ENCODE measurements at places on chromosomes 3 and 15. TPM values are rescaled to one million over a fixed set of nuclear protein-coding genes. Genes with fewer than 3 reads are reported as not detected.

The FBXO22 gene
- 20.4 TPM for total RNA-seq

The CHCHD4 gene
- 12.6 TPM for total RNA-seq

The KNG1 gene
- not detected for total RNA-seq

The HEG1 gene
- 157 TPM for total RNA-seq

The SUSD5 gene
- total RNA-seq, result 1.9 TPM

The SMCO1 gene
- not detected for total RNA-seq

The ESYT3 gene
- 40.3 TPM for total RNA-seq

- DNase-seq, result no peak
Measured at GRCh38 chr15:34722439-34722836, 32.4 kb downstream of the GJD2 start.

DNA sequence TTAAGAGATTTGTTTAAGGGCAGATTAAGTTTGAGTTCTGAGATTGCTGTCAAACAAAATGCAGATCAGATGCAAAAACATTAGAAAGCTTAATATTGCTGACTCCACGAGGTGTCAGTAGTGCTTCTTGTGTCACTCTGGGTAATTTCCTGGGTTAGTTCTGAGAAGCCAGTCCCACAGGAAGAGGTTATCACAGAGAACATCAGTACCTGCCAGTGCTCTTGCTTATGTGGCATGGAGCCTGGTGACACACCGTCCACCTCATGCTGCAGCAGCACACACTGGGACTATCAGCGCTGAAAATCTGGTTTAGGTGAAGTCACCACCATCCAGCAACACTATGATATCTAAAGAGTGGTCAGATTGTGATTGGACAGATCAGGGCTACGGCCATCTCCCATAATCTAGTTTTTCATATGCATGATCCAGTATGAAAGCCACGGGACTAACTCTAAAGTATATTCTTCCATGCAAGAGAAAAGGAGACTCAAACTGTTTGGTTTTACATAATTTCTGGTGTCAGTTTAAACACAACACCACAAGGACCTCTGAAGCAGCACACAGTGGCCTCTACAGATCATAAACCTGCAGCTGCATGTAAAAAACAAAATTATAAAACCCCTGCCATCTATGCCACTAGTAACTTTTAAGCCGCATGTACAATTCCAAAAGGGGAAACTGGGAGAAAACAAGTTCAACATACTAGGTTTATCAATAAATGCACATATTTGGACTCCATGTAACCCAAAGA lies 36.1 kb upstream of the MYO5C start:
- no peak for DNase-seq

DNA sequence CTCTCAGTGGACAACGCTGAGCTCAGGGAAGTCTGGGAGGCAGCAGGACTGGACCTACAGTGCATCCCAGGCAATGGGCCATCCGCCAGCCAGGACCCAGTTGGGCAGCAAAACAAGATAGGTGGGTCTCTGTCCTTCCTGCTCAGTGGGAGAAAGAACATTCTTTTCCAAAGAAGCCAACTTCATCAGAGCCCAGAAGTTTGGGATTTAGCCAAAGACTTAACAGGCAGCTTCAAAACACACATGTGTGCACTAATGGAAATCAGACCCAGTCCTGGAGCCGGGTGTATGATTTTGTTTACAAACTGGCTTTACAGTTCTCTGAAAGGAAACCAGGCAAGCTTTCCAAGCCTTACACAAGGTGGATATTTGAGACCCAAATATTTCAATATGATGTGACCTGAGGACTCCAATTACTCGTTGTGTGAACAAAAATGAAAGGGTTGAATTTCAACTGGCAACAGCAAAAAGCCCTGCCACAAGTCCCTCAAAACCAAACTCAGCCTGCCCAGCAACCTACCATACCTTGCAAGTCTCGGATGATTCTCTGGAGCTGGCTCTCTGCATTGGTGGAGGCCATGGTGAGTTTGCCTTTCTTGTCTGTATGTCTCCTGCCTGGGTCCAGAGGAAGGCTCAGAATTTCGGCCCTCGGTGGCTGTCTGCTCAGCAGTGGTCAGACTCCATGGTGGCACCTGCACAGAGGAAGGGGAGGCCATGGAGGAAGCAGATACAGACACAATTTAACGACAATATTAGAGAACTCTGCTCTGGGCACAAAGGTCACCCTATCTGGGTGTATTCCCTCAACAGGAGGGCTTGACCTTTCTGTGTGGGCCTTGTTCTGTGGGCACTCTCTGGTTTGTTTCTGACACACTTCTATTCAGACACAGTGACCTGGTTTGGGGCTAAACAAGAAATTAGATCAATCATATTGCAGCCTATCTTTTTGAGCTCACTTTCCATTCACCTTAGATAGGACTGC lies 11.0 kb downstream of the FYCO1 start:
- no peak for DNase-seq

DNA sequence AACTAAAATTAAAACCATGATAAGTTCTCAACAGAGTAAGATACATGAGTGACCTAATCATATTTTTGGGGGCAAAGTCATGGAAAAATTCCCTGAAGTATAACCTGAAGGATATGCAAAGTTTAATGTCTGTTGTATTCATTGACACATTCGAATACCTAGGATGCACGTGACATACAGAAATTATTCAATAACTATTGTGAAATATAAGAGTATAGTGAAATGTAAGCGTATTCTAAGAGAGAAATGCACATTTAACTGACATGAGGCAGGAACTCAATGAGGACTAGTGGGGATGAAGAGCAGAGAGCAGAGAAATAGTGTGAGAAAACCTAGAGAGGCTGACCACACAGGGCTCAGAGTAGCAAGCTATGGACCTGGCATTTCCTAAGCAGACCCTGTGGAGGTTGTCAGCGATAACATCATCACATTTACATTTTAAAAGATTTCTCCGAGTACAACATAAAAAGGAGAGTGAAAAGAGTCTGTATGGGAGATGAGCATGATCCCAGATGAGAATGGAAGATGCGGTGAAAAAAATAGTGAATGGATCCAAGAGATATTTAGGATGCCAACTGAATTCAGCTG lies 588.8 kb downstream of the MAGI1 start:
- DNase-seq, result no peak

- DNase-seq, result no peak
Measured at GRCh38 chr3:119276680-119277079, 17.5 kb upstream of the ARHGAP31 start.

DNA sequence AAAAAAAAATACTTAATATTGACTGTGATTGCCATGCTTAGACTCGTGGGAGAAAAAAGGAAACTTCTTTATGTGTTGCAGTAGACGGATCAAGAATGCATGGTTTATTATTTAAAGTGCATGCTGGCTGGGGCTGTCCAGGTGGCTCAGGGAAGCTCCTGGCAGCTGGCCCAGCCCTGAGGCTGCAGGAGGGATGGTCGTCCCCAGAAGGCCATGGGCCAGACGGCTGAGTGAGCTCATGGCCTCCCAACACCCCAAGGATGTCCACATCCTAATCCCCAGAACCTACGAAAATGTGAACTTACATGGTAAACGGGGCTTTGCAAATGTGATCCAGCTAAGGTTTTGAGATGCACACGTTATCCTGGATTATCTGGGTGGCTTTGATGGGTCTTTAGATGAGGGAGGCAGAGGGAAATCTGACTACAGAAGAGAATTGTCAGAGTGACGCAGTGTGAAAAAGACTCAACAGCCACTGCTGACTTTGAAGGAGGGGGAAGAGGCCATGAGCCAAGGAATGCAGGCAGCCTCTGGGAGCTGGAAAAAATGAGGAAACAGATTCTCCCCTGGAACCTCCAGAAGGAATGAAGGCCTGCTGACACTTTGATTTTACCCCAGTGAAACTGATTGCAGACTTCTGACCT lies 29.8 kb downstream of the ADAMTS17 start:
- DNase-seq, result no peak

GRCh38 chr15:68375716-68376220 lies 56.2 kb downstream of the ITGA11 start:
- DNase-seq, result no peak

DNA sequence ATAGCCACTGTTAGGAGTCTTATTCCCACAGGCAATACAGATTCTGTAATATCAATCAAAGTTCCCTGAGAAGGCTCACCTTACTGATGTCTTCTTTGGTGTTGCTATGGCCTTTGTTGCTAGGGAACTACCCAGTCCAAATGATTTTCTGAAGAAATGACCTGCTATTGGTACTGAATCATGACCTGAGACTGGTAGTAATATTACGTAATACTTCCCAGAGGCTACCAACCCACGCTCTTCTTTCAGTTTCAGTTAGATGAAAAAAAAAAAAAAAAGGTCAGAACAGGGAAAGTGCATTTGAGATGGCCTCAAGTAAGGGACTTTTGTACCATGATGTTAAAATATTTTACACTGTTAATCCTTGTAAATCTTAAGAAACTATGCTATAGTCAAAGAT lies 1092.5 kb upstream of the EPHA6 start:
- no peak for DNase-seq

DNA sequence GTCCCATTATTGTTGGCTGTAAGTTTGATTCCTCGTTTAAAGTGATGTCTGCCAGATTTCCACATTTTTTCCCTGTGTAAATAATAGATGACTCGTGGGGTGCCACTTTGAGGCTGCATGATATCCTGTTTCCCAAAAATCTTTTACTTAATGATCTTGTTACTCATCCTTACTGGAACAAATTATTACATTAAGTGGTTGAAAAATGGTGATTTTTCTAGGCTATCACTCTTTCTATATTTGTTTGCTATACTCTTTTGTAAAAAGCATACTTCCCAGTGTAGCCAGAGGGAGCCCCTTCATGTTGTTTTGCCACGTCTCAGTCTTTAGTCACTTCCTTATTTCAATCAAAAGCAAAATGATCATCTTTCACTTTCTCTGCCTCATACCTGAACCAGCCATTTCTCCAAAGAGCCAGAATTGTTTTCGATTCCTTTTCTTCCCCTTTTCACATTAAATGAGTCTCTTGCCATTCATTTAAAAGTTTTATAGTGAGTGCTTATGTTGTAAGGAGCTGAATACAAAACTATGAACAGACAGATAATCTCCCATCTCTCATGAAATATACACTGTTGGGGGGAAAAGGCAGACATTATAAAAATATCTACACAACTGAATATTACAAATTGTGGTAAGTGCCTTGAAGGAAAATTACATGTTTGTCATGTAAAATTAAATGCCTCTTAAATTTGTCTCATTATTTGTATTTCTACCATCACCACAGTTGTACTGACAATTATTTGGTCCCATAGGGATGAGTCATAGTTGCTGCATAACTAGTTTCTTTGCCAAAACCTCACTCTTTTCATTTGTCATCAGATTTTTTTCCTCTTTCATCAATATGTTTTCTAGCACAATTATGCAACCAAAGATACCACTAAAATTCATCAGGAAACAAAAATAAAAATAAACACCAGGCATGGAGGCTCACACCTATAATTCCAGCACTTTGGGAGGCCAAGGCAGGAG lies 41.5 kb downstream of the ADGRG7 start:
- no peak for DNase-seq

GRCh38 chr3:108474581-108474980 lies 35.8 kb downstream of the MYH15 start:
- DNase-seq, result no peak

- DNase-seq, result no peak
Measured at GRCh38 chr15:98402486-98402885, 245.9 kb upstream of the IGF1R start.

DNA sequence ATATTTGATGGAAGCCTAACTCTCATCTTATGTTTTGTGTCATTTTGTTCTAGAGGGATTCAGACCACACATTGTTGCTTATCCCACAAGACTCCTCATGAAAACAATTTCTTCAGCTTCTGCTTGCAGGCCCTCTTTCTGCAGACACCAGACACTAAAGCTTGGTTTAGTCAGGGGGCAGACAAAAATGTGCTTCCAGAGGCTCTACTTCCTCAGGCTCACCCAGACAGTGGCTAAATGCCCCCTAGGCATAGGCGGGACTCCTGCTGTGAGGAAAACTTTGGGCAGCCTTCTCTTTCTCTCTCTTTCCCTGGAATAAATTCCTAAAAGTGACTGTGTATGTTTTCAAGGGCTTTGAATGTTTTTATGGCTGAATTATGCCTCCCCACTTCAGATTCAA lies 435.4 kb upstream of the ATP11B start:
- DNase-seq, result no peak

GRCh38 chr15:60328852-60329443 lies 68.8 kb downstream of the ANXA2 start:
- no peak for DNase-seq

DNA sequence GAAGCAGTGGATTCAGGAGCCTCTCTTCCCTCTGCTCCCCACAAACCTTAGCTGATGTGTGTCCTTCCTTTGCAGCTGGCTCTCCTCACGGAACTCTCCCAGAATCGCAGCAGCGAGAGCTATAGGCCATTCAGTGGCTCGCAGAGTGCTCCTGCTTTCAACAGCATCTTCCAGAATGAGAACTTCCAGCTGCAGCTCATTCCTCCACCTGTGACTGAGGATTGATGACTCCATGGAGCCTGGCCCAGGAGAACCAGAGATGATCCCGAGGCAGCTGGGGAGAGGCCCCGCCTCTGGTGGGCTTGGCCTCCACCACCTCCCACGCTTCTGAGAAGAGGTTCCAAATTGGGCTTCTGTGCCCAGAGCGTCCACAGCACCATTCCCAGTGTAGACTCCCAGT lies 101.1 kb downstream of the C3orf70 start:
- no peak for DNase-seq

- peak; percentile 49 for DNase-seq
Measured at GRCh38 chr15:72161361-72162132, 36.0 kb downstream of the GRAMD2A start.

DNA sequence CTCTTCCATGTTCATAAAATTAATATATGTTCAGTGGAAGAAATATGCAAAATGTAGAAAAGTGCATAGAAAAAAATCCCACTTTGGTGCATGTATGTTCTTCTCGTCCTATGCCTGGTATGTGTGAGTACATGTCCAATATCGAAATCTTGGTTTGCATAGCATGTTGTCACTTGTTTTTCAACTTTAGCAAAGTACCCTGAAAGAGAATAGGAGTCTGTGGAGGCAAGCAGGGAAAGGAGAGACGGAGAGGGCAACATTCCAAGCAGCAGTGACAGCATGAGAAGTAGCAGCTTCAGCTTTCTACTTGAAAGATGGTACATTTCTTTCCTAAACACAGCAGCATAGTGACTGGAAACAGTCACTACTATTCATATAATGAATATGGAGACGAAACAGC lies 56.8 kb upstream of the CACNA2D3 start:
- no peak for DNase-seq
